ENCODE measurements at places on chromosomes 7 and 10.

GRCh38 chr7:116561697-116562483, 37.1 kb downstream of the CAV1 start:
- peak; percentile 21 for DNase-seq

DNA sequence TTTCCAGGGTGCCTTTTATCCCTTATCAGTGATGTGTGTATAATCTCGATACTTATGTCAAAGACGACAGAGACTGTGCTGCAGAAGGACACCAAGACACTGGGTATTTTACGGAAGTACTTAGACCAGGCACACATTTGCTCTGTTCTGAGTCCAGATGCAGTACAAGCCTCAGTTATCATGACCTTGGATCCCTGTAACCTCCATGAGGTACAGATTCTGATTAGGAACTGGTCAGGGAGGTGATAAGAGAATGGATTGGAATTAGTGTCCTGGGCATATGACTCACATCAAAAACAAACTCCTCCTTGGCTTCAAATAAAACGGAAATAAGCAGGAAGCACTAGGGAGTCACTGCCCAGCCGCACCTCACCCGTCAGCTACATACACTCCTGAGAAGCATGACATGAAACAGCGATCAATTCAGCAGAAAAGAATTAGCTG, 146.5 kb downstream of the SFMBT2 start:
- peak; percentile 74 for DNase-seq

DNA sequence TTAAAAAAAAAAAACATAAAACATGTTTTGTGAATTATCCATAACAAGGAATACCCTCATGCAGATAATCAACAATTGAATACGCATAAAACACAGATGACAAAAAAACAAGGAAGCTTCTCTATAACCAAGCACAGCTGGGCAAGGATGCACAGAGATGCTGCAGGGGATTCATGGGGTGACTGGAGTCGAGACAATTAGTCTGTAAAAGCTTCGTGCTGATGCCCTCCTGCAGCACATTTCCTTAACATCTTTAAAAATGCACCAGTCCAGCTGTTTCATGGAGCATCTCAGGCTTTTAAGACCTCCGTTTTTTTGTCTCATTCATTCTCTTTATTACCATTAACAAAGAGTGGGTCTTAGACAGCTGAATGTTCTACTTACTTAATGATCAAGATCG, 794.0 kb upstream of the C7orf33 start:
- no peak for DNase-seq

- DNase-seq = no peak
Observed at GRCh38 chr7:69527706-69528105, 70.6 kb upstream of the AUTS2 start.

DNA sequence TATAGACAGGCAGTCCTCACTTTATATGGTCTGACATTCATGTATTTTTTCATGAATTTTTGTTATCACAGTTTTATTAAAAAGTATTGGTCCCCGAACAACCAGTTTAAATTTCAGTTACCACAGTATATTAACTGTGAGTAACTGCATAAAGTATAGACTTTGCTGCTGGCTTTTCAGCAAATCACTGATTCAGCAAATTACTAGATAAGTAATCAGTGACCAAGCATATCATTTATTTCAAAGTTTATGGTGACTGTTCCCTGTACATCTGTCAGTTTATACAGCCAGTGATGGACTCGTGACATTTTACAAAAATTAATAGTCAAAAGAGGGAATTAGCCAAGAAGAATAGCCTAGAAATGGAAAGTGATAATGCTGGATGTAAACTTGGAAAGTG, 266.7 kb upstream of the CHRM2 start:
- no peak for DNase-seq

- DNase-seq = peak; percentile 6
Observed at GRCh38 chr7:101740981-101741725, 76.3 kb upstream of the CUX1 start.

DNA sequence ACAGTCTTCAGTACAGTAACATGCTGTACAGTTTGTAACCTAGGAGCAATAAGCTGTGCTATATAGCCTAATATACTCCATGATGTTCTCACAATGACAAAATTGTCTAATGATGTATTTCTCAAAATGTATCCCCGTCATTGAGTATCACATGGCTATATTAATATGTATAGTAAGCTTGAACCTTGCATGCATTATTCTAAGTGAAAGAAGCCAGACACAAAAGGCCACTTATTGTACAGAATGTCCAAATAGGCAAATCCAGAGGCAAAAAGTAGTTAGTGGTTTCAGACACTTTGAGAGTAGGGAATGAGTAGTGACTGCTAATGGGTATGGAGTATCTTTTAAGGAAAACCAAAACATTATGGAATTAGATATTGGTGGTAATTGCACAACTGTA, 545.1 kb downstream of the ATRNL1 start:
- no peak for DNase-seq

GRCh38 chr7:81180573-81180972, 261.7 kb upstream of the SEMA3C start:
- DNase-seq = no peak

GRCh38 chr7:79872176-79872575, 262.5 kb upstream of the GNAI1 start:
- no peak for DNase-seq

GRCh38 chr7:44375236-44375699, 49.9 kb upstream of the CAMK2B start:
- peak; percentile 18 for DNase-seq

- DNase-seq = no peak
Observed at GRCh38 chr7:121475806-121476205, 79.7 kb upstream of the FAM3C start.
